Sciatic nerve (tissue), 2 donors: ENCODE measurements at places on chromosomes 2 and 18. TPM values are rescaled to one million over a fixed set of nuclear protein-coding genes. Genes with fewer than 3 reads are reported as not detected.
A peak's percentile ranks its signal among the peaks of the same experiment; 100 is the strongest.

DNA sequence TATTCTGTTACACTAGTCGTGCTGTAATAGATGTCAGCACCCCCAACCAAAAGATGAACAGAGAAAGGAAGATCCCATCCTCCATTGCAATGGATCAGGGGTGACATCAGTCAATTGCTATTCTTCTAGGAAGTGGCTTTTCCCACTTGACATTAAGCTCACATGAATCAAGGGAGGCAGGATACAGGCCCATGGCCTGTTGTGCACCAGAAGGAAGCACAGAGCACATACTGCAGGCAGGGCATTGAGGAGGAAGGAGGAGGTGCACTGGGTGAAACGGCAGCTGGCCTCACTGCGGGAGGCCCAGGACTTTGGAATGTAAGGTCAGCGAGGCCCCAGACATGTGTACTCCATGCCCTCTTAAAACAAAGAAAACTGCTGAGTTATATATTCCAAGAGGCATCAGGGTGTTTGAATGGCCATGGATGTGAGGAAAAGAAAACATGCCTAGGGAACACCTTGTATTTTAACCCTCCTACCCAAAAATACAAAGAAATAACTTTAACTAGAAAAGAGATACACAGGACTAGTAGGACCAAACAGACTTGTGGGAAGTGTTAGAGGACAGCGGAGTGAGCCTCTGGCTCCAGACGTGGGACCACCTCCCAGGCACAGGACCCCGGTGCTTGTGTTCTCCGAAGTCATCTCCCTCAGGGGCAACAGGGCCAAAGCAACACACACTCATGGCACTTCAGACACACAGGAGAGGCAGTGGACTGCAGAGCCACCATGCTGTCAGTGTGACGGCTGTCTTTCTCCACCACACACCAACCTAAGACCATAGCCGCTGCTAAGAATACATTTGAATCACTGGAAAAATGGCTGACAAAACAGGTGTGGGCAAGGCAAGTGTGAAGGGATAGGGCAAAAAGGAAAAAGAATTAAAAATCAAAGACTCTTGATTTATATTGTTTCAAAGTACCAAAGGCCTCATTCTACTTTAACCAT is 51.4 kb upstream of the RIOK3 start:
- no peak for DNase-seq

The CRYGD gene
- not detected for total RNA-seq

- DNase-seq: no peak
These were observed 18.0 kb downstream of the ZC3H15 start for GRCh38 chr2:186503827-186504606.

DNA sequence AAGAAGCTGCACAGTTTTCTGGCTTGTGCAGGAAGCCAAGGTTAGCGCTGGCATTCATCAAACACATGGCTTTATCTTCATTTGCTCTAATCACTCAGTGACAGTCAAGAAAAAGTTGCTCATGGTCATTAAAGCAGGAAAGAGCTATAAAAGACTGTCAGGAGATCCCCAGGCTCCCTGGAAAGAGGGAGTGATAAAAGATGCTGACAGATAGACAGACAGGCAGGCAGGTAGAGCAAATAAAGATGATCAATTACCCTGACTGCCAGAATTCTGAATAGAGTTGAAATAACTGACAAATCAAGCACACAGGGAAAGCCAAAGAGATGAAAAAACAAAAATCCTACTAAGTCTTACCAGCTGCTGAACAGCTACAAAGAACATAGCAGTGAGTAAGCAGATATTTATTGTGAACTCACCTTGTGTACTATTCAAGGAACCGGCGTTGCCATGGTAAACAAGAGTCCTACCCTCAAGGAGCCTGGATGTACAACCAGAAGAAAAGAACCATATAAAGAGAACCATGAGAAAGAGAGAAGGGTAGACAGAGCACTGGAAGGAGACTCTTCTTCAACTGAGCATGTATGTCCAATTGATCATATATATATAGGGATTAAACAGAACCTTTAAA is 68.0 kb downstream of the RNF152 start:
- no peak for DNase-seq

DNA sequence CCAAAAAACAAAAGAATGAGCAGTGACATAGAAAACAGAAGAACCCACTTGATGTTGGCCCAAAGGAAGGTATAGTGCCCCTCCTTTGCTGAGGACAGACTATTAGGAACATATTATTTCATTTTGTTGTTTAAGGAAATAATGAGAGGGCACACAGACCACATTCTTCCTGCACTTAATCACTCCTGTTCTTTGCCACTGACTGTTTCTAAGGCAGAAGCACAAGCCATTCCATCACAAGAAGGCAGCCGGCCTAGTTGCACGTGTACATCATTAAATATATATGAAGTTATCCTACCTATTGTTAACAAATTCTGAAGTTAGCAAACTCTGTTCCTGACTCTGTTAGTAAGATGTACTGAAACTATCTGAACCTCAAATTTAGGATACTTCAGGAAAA is 110.0 kb downstream of the LNPK start:
- DNase-seq: no peak

DNA sequence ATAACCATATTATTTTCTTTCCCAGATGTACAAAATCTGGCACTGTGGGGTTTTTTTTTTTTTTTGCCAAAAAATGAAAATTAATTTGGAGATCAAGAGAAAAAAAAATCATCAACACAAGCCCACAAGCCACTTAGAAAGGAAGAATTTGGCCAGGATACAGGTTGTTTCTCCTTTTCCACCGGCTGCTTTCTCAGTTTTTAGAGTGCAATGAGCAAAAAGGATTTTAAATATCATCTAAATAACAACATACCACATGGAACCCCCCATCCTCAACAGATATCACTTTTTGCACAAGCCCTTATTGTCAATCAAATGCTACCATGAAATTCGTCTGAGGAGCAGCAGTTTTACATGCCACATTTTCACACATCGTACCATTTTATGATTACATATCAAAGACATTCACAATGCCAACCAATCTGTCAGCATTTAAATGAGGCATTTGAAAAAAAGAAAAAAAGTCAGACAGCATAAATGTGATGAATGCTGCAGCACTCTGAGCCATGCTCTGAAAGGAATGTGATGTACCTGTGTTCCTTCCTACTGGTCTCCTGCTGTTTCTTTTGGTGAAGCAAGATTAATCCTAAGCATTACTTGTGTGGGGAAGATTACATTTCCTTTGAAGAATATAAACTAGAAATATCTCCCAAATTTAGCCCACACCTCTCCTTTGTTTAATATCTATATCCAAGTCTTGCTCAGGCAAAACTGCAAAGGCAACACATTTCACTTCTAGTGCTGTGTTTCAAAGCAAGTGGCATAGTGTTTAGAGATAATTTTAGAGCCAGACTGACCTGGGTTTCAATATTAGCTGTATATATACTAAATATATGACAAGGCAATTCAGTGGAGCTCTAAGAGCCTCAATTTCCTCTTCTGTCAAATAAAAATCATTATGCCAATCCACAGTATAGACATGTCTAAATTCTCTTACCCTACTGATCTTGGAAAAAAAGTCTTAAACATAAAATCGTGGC is 391.3 kb downstream of the CMPK2 start:
- no peak for DNase-seq

The AAK1 gene
- total RNA-seq: 82.4 TPM

The GCKR gene
- total RNA-seq: 0.71 TPM

The LIPG gene
- 5.8 TPM for total RNA-seq

DNA sequence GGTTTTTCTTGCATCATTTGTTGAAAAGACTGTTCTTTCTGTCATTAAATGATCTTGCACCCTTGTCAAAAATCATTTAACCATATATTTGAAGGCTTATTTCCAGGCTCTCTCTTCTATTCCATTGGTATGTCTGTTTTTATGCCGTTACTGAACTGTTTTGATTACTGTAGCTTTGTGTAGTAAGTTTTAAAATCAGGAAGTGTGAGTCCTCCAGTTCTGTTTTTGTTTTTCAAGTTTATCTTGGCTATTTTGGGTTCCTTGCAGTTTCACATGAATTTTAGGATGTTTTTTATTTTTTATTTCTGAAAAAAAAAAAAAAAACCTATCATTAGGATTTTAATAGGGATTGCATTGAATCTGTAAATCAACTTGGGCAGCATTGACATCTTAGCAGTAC is 39.0 kb downstream of the SLC39A10 start:
- DNase-seq: no peak

GRCh38 chr2:26407526-26407925 is 5.8 kb downstream of the DRC1 start:
- no peak for DNase-seq

The RGPD3 gene
- total RNA-seq: 0.22 TPM

The HMSD gene
- total RNA-seq: 7.8 TPM

The FHOD3 gene
- 33.3 TPM for total RNA-seq

The ABCG5 gene
- not detected for total RNA-seq

GRCh38 chr2:52336951-52337350 is 1305.0 kb upstream of the NRXN1 start:
- DNase-seq: no peak

GRCh38 chr18:35917043-35917442 is 55.4 kb upstream of the RMP24 start:
- DNase-seq: no peak

The FER1L5 gene
- total RNA-seq: 0.71 TPM

The FAM110C gene
- 0.58 TPM for total RNA-seq

DNA sequence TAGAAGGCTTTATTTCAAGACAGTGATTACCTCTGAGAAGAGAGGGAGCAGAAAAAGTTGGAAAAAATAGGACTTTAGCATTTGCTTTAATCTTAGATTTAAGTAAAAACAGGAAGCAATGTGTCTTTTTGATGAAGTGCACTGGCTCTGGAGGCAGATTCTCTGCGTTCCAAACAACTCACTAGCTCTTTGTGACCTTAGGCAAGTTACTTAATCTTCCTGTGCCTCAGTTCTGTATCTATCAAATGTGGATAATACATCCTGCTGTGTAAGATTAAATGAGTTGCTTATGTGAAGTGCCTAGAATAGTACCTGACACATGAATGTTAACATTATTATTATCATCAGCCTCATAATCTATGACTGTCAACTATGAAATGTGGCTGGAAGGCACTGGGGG is 42.3 kb downstream of the RPRD1A start:
- DNase-seq: no peak

GRCh38 chr2:131093006-131093695 is at the start of gene FAM168B:
TSS of gene FAM168B (minus strand) at chr2:131093460. CDS start at chr2:131082646, 10,814 bp downstream.
- peak; percentile 93 for DNase-seq

DNA sequence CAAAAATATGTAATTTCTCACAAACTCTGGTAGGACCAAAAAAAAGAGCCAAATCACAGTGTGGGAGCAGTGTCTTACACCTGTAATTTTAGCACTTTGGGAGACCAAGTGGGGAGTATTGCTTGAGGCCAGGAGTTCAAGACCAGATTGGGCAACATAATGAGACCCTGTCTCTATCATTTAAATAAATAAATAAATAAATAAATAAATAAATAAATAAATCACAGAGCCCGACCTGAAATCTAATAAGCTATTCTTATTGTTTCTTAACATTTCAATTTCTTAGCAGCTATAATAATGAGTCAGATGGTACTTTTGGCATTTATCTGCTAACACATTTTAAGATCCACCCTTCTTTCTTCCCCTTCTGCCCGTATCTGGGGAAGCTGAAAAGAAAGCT is 1229.6 kb downstream of the SUCLG1 start:
- no peak for DNase-seq

The RALB gene
- 52.8 TPM for total RNA-seq

The CCDC74B gene
- total RNA-seq: 7.5 TPM

DNA sequence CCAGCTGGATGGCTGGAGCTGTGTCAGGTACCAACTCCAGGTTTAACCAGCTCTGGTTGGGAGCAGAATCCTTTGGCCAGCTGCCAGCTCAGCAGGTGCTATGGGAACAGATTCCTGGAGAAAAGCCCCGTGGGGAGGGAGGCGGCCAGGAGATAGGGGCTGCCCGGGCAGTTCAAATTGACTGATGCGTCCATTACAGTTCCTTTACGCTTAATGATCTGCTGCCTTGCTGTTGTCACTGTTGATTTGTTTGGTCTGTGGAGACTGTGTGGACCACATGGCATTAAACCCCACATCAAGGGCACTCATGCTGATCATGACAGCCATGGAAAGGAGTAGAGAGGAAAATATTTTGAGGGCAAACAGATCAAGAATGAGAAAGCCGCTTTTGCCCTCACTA is 200.0 kb downstream of the TSN start:
- DNase-seq: no peak

The CGREF1 gene
- total RNA-seq: 4.1 TPM

GRCh38 chr2:181886192-181886591 is 5.3 kb upstream of the ITPRID2 start:
- no peak for DNase-seq

The DSC1 gene
- total RNA-seq: not detected

GRCh38 chr2:206240327-206240726 is 34.1 kb upstream of the ZDBF2 start:
- no peak for DNase-seq

- DNase-seq: no peak
These were observed 216.4 kb downstream of the NR4A2 start for GRCh38 chr2:156116113-156116512.

The PKDCC gene
- 367 TPM for total RNA-seq

GRCh38 chr2:41137031-41137430 is 685.1 kb upstream of the SLC8A1 start:
- DNase-seq: no peak

- DNase-seq: no peak
These were observed 223.5 kb downstream of the PIK3C3 start for GRCh38 chr18:42178376-42179080.

The MAP2 gene
- total RNA-seq: 41.9 TPM

GRCh38 chr2:3110994-3111666 is 266.5 kb downstream of the EIPR1 start:
- no peak for DNase-seq

DNA sequence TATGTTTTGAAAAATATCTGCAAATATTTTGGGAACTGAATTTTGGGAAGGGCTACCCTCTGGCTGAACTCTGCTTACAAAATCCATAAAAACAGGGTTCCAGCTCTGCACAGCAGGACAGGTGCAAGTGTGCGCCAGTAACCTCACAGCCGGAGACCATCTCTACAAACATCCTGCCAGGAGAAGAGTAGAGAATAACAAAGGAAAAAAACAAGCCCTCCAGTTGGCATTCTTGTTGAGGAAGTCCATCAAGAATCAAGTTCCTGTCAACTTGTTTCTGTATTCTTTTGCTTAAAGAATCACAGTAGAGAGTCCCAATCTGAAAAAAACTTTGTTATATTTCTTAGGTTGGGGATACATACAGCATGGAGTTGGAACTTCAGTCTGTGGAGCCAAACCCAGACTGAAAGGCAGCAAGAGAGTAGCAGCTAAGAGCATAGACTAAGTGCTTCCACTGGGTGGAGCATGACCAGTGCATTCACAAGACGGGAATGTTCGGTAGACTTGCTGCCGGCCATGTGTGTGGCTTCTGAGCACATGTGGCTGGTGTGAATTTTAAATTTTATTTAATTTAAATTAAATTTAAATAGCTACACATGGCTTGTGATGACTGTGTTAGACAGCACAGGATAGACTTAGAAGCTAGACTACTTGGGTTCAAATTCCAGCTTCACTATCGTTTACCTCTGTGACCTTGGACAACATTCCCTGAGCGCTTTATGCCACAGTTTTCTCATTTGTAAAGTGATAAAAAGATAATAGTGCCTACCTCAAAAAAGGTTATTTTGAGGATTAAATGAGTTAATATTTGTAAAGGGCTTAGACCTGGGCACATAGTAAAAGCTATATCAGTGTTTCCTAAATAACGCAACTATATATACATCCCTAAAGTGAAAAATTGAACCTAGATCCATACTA is 41.9 kb downstream of the SPTBN1 start:
- DNase-seq: no peak
